Hindlimb muscle (tissue), 1 donor: ENCODE measurements at places on chromosomes 2 and 18. TPM values are rescaled to one million over a fixed set of nuclear protein-coding genes. Genes with fewer than 3 reads are reported as not detected.

GRCh38 chr2:39685126-39685525 is 19.4 kb downstream of the TMEM178A start:
- no peak for DNase-seq

- DNase-seq = no peak
Observed at GRCh38 chr2:180872255-180872654, 108.2 kb upstream of the UBE2E3 start.

- DNase-seq = no peak
Observed at GRCh38 chr2:7027411-7027810, 110.2 kb downstream of the RNF144A start.

DNA sequence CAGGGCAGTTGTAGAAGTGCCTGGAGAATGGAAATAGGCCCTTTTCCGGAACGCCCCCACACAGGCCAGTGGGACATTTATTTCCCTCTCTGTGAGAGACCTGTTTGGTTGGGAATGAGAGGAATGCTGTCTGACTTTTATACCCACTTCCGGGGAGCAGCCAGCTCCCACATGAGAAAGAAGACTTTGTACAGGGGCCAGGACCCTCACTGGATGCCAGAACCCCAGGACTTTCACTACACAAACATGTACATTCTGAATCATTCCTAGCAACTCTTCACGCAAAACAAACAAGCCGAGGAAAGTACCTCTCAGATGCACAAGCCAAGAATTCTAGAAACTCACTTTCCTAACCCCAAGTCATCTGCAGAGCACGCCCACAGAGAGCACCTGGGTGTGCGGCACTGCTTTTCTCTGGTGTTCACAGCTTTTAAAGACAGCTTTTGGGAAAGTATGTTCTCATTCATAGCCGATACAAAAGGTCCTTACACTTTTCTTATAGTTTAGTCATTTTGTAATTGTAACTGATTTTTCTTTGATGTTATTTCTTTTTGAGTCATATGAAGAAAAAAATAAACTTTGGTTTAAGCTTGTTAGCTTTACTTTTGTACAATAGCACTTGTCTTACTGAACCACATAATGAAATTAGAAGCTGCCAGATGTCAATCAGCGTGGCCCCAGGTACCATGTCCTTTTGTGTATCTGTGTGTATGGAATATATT is 856.1 kb upstream of the ID2 start:
- no peak for DNase-seq

DNA sequence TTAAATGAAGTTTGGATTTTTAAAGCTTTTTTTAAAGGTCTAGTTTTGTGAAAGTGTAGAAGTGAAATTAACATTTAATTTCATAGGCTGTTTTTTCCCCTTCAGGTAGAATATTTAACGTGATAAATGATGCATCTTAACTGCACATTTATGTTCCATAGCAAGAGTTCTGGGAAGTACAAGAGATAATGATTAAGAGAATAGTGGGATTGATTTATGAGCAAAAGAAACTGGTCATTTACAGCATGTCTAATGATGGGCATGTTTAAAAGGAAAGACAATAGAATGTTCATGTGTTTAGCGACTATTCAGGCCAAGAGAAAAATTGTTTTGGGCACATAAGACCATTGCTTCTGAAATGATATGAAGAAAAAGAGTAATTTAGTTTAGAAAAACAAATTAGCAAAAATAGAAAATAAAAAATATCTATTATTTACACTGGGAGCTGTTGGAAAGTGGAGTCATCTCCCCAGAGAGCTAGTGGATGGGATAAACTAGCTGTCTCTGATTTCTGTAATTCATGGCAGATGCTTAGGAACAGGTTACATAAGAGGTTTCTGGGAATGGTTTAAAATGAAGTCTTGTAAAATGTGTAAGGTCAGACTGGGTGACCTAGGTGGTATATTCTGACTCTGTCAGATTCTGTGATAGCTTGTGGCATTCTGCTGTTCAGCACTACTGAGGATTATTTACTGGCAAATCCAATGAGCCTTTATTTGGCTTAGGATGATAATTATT is 60.7 kb downstream of the WDR7 start:
- DNase-seq = no peak

DNA sequence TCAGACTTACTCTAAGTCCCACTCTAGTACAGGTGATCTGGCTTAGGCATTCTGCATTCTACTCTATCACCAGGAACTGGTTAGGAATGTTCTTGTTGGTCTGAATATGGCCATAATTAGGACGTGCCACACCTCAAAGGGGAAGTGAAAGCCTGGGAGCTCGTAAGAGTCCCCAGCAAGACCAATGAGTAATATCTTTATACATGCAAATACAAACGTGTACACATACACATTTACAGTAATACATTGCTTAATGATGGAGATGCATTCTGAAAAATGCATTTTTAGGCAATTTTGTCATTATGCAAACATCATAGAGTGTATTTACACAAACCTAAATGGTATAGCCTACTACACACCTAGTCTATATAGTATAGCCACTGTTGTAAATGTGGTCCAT is 19.5 kb upstream of the ERCC3 start:
- DNase-seq = no peak

- peak; percentile 80 for DNase-seq
Observed at GRCh38 chr2:143481237-143481623, 352.0 kb downstream of the ARHGAP15 start.

DNA sequence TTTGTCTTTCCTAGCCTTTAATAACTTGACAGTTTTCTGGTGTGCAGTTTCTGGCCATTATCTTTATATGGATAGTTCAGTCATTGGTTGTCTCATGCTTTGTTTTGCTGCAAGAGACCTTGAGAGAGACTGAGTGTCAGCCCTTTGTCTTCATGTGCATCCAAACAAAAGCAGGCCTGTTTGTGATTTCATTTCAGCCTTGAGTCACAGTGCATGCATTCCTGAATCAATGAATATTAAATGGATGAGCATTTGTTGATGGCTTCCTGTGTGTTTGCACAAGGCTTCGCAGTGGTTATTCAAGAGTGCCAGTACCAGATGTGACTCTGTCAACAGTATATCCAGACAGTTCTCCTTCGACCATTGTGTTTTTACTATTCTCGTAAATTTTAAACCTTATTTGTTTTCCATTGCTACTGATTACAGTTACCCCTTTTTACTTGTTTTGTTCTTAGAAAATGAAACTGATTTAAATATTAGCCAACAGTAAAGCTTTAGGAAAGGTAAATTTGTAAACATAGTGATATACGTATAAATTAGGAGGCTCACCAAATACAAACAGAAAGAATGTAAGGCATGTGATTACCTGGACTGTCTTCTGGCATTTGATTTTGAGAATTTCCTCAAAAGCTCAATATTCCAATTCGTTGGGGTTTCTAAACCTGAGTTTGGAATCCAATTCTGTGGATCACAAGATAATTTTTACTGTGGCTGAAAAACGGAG is 319.8 kb downstream of the CTNNA2 start:
- DNase-seq = no peak

DNA sequence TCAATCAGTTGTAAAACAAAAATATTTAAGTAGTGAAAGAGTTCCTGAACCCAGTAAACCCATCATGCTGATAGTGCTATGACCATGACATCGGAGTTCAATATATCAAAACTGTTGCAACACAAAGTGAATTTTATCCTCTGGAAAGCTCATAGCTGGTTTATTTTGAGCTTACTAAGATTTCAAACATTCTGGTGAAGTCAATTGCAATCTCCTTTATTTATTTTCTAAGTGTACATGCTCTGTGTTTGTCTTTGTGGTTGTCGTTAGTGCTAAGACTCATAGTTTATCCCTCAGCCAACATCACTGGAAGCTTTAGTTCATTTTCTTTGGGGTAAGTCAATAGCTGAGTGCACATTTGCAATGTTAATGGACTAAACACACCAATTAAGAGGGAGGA is 91.9 kb downstream of the QPCT start:
- no peak for DNase-seq

GRCh38 chr2:195312662-195313061 is 344.4 kb upstream of the SLC39A10 start:
- no peak for DNase-seq

- no peak for DNase-seq
Observed at GRCh38 chr2:240898731-240899467, 2.9 kb upstream of the MAB21L4 start.

MAIP1 gene
- 20.1 TPM for polyA plus RNA-seq

DNA sequence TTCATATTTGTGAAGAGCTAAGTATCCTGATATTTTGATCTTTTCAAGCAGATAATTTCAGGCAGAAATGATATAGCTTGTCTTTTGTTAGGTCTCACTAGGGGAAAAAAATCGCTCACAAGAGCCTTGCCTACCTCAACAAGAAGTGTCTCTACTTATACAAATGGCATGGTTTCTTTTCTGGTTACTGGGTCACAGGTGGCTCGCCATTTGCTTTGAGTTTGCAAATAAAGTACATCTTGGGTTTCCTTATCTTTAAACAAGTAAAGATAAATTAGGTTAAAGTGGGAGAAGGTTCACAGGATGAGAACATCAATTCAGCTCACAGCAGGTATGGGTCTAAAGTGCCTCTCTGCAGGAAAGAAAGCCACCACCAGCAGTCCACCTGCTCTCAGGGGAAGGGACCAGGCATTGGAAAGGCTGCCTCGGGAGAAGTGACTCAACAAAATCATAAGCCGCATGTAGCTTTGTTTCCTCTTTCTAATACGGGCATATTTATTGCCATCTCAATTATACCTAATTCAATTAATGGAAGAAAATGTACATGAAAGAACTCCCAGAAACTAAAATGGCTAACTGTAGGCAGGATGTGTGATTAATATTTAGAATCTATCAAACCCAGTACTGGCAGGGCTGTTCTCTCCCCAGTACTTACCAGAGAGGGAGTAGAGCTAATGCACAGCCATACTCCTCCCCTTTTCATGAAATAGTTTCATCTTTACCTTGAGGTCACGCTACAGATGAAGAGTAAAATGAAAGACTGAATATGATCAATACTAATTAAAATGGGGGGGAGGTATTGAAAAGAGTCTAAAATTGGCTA is 28.3 kb downstream of the CDC42EP3 start:
- DNase-seq = no peak

DNA sequence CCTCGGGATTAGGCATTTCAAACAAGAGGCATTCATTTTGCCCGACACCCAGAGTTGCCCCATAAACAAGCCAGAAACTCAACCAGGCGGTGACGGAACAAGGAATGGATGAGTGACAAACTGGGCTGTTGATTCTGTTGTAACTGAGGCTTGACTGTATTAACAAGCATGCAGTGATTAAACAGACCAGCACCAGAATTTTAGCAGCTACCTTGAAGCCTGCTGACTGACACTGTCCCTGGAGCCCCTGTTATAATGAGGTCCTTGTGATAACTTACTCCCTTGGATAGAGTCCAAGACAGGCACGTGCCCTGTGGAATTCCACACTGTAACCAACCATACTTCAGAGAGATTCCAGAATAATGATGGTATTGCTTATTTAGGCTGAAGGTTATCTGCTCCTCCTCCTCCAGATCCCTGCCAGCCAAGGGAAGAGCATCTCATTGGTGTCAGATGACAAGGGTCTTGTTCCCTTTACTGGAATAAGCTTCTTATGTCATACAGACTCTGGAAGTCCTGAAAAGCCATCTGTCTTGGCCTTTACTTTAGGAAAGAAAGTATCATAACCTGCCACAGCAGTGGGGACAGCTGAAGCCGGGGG is 97.1 kb upstream of the RMDN2 start:
- no peak for DNase-seq

- DNase-seq = no peak
Observed at GRCh38 chr2:86625096-86625495, 1.4 kb upstream of the RNF103 start.

- DNase-seq = no peak
Observed at GRCh38 chr2:118290411-118291250, 202.4 kb downstream of the INSIG2 start.

SGPP2 gene
- polyA plus RNA-seq = 1.4 TPM

DNA sequence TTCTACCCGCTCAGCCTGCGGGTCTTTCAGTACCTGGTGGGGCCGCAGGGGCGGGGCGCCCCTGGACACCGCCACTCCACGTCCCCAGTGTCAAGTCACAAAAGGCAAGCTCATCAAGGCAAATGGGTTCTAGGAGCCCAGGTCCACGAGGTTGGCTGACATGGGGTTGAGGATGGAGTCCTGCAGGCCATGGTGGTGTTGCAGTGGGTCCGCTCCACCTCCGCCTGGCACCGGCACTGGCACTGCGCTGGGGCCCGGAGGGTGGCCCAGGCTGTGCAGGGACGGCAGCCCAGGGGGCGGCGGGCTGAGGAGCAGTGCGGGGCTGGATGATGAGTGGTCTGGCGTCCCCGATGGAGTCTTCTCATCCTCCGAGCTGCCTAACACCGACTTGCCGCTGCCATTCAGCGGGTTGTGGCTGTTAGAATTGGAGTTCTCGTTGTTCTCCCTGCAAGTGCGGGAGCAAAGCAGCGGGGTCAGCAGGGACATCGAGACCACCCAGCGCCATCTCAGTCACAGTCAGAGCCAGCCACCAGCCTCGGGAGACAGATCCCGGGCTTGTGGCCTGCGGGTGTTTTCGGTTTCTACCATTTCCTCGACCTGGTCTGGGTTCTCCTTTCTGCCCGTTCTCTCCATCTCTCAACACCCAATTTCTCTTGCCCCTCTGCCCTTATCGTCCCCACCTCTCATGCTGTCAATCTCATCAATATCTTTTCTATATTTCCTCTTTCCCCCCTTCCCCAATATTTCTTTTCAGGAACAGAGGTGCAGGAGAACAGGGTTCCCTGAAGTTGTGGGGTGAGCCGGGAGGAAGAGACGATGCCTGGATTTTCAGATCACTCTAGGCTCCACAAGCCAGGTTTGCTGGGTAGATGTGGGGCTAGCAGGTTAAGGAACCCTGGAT is 3.0 kb downstream of the SIX2 start:
- DNase-seq = no peak

DNA sequence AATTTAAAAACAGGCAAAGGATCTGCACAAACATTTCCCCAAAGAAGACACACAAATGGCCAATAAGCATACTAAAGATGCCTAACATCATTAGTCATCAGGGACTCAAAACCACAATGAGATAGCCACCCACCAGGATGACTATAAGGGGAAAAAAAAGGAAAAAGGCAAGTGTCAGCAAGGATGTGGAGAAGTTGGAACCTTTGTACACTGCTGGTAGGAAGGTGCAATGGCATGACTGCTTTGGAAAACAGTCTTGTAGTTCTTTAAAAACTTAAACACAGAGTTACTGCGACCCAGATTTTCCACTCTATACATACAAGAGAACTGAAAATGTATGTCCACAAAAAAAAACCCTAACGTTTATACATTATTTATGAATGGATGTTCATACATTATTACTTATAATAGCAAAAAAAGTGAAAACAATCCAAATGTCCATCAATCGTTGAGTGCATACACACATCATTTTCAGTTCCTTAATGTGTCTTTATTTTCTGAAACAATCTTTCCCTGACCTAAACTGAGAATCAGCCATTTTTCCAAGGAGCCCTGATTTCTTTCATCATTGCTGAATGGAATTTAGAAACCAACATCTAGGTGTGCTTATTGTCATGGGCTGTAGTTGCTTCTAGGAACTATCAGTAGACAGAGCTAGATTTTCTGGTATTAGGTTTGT is 64.7 kb upstream of the TLK1 start:
- DNase-seq = no peak

GKN2 gene
- polyA plus RNA-seq = not detected

YES1 gene
- 44.9 TPM for polyA plus RNA-seq

DNA sequence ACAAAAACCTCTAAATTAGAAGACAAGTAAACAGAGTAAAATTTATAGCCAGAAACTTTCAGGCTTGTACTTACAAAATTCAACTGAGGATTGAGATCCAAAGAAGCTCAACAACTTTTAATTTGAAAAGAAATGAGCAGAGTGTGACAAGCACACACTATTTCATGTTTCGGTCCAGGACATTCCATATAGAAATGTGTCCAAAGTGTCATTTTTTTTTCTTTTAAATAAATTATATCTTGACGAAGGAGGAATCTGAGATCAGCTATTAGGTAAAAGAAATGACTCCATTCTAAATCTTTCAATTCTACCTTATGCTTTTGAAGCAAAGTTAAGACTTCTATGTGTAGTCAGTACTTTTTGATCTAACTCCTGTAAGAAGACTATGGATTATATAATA is 4.6 kb downstream of the FN1 start:
- DNase-seq = no peak
